ENCODE measurements at places on chromosomes 3 and 15. TPM values are rescaled to one million over a fixed set of nuclear protein-coding genes. Genes with fewer than 3 reads are reported as not detected.

DNA sequence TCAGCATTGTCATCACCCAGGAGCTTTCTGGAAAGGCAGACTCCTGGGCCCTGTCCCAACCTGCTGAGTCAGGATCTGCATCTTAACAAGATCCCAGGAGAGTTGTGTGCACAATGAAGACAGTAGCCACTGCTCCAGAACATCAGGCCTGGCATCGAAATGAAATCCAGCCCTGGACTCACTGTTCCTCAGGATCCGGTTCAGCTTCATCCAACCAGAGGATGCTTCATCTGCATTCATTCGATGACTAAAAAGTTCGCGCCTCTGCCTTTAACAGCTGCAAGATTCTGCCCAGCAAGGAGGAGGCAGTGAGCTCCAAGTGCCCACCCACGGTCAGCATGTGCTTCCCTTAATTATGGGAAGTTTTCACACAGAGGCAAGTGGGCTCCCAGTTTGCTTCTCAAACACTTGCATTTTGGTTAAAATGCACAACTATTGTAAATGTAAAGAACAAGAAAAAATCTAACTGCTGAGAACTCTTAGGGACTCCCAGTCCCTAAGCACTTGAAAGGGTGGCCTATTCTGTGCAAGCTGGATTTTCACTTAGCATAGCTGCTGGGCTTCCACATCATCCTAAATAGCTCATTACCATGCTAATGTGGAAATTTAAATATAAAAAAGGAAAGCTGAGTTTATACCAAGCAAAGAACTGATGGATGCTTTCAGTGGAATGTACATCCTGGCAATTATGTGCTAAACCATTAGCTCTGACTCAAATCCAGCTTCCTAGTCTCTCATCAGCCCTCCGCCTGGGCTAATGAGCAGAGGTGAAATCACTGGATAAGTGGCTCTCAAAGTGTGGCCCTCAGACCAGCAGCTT, 25.5 kb upstream of the ESYT3 start:
- no peak for DNase-seq

The EPHB1 gene
- 0.85 TPM for total RNA-seq

DNA sequence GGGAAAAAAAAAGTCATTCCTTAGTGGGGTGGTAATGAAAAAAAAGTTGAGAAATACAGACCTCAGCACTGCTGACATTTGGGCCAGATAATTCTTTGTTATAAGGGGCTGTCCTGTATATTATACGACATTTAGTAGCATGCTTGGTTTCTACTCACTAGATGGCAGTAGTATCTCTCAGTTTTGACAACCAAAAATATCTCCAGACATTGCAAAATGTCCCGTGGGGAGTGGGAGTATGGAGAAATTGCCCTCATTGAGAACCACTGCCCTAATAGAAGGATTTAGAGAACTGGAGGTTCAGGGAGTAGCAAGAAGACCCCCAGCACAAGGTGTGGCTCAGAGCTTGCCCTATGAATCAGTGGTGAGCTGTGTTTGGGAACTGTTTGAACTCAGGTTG, 28.6 kb upstream of the TEX264 start:
- DNase-seq, result no peak

The SSUH2 gene
- total RNA-seq, result 0.91 TPM

The TICRR gene
- 0.44 TPM for total RNA-seq
